H7 (cell line): ENCODE measurements at places on chromosomes 12 and 14.

DNA sequence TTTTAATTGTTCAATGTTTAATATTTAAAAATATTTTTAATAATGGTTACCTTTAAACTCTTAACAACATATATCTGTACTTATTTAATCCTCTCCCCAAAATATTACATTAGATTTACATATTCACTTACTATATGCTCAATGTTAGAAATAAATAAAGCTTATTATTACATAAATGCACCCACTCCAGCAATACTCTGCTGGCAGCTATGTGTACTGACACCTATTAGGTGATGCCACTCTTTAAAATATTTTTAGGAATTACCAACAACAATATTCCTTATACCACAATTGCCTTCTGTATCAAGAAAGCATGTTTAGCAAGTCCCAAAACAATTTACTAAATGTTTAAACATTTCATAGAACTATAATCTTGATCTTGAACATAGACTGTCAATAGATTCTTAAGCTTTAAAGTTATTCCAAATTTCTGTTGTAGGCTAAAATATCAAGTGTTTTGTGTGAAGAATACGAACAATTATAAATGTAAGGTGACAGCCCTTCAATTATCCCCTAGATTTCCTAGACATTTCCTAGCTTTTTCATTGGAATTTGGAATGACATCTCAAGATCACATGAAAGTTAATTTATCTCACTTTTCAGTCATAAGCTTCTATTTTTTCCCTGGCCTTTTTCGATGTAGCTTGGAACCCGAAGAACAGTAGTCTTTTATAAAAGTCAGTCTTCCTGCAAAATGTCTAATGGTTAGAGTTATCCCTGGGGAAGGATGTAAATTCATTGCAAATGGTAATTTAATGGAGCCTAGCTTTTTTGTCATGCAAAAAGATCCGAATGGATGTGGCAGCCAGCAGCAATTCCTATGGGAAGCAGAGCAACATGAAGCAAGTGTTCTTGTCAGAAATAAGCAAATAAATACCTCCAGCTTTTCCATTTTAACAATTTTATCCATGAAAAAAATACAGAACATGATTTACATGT is 907.5 kb upstream of the ATXN7L3B start:
- peak; percentile 15 for DNase-seq

DNA sequence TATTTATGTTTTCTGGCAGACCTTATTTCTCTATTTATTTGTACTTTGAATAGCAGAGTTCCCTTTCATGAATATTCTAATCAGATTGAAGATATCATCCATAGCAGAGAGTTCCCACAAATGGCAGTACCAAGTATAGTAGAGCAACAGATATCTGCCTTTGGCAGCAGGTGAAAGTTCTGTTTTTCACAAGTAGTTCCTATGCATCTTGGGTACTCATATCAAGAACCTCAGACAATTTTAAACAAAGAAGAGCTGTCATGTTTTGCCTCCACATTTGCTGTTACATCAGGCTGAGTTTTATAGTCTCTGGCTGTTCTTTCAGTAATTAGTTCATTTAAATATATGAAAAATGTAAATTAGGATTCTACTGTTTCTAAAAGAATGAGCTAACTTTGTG is 252.0 kb downstream of the KCNC2 start:
- DNase-seq, result no peak

DNA sequence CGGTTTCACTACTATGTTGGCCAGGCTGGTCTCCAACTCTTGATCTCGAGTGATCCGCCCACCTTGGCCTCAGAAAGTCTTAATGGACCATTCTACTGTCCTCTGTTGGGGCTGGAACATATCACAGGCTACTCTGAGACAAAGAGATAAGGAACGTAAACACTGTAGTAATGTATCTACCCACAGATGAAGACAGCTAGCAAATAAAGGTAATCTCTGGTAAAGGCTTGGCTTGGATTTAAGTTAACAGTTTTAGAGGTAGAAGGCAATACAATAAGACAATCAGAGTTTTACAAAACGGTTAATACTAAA is 44.6 kb upstream of the ISM2 start:
- DNase-seq, result no peak

GRCh38 chr14:103207388-103208072 is 84.3 kb downstream of the TNFAIP2 start:
- DNase-seq, result peak; percentile 83

DNA sequence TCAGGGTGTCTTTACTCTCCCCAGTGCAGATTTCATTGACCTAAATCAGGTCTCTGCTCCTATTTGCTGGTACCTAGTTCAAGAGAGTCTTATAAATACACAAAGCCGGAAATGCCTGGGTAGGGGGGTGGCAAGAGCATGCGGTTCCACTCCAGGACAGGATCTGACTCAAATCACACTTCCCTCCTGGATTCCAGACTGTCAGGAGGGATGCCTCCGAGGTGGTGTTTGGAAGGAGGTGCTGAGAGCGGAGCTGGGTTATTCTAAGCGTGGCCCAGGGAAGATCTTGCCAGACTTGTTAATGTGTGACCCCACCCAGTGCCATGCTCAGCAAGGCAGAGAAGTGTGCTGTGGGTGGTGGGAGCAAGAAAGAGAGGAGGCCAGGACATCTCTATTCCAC is 49.8 kb downstream of the B4GALNT3 start:
- peak; percentile 48 for DNase-seq

GRCh38 chr14:101399737-101400517 is 161.4 kb upstream of the DIO3 start:
- no peak for DNase-seq

DNA sequence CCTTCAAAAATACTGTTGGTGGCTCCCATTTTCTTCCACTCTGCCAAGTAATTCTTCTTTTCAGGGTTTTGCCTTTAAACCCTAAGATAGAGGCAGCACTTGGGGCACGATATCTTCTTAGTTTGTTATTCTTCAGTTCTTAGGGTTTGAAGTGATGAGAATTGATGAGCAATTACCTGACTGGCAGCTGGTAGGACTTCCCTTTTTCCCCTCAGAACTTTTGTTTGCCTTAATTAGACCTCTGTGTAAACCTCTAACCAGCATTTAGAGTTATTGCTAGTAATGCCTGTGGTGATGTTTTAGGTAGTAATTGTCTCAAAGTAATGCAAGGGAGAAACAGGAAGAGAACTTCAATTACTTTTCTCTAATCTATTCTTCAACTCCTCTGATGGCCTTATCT is 683.5 kb downstream of the RPL10L start:
- DNase-seq, result no peak

- DNase-seq, result no peak
Observed at GRCh38 chr12:41507286-41507685, 319.2 kb downstream of the PDZRN4 start.

DNA sequence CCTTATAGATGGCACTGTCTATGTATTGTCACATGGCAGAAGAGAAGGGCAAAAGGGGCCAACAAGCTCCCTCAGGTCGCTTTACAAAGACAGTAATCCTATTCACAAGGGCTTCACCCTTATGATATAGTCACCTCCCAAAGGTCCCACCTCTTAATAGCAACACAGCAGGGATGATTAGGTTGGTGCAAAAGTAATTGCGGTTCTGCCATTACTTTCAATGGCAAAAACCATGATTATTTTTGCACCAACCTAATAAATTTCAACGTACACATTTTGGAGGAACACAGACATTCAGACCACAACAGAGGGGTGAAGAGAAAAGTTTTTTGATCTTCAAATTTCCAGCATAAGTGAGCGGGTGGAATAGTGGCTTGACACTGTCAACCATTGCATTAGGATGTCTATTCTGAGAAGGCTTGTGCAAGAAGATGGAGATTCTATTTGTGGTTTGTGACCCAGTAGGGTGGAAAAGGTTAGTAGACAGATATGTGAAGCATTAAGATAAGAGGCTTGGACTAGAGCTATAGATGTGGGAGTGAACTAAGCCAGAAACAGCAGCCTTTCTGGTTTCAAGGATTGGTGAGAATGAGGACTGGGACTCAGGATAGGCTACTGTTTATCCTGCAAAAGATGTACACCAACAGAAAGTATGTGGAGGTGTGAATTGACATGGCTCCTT is 75.5 kb upstream of the CPSF6 start:
- DNase-seq, result no peak

GRCh38 chr12:2737656-2738241 is 57.0 kb upstream of the FKBP4 start:
- DNase-seq, result no peak

- DNase-seq, result peak; percentile 87
Observed at GRCh38 chr14:50773632-50774541, 57.1 kb downstream of the NIN start.

GRCh38 chr14:42628602-42629001 is 1021.9 kb downstream of the LRFN5 start:
- DNase-seq, result no peak

DNA sequence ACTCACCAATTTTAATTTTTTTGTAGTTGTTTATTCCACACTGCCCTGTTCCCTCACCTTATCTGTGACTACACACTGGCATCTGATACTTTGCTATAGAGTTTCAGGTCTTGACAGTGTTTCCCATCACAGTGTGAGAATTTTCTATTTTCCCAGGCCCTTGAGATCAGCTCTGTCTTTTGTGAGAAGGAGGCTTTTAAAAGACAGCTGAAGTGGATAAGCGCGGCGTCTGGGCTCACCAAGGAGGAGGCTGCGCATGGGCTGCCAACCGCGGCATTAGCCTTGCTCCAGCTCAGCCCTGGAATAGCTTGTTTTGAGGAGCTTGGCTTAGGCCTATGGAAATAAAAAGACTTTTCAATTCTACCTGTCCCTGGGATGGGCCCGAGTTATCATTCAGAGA is 181.3 kb downstream of the RMST start:
- DNase-seq, result no peak
